ENCODE measurements at places on chromosomes 5 and 9.

GRCh38 chr5:167949435-167949834 lies 342.0 kb upstream of the WWC1 start:
- H3K36me3 ChIP-seq, result no peaks in the 10 kb centered on the region
- no peaks in the 10 kb centered on the region for H3K27me3 ChIP-seq
- no peak overlapping the region for H3K27ac ChIP-seq
- H3K4me1 ChIP-seq, result peaks cover 18% of the 10 kb centered on the region
- no peak overlapping the region for H3K4me3 ChIP-seq

GRCh38 chr5:146523698-146524097 lies 7.7 kb upstream of the GPR151 start:
- no peaks in the 10 kb centered on the region for H3K4me1 ChIP-seq
- no peaks in the 10 kb centered on the region for H3K27me3 ChIP-seq
- no peak overlapping the region for H3K27ac ChIP-seq
- no peak overlapping the region for H3K4me3 ChIP-seq

GRCh38 chr5:10627160-10627701 lies 63.4 kb downstream of the ANKRD33B start:
- no peaks in the 10 kb centered on the region for H3K27me3 ChIP-seq
- H3K4me1 ChIP-seq, result peaks cover 4% of the 10 kb centered on the region
- H3K4me3 ChIP-seq, result peak overlapping the region; percentile 26
- peak overlapping the region; percentile 44 for H3K27ac ChIP-seq

- no peak for DNase-seq
- no peak overlapping the region for H3K27ac ChIP-seq
- no peaks in the 10 kb centered on the region for H3K27me3 ChIP-seq
- H3K4me1 ChIP-seq, result no peaks in the 10 kb centered on the region
Measured at GRCh38 chr9:136147890-136148714, 29.4 kb upstream of the TMEM250 start.

GRCh38 chr5:159010661-159011442 lies 88.9 kb downstream of the EBF1 start:
- H3K36me3 ChIP-seq, result no peaks in the 10 kb centered on the region
- no peaks in the 10 kb centered on the region for H3K27me3 ChIP-seq
- DNase-seq, result no peak
- H3K4me1 ChIP-seq, result no peaks in the 10 kb centered on the region
- peak overlapping the region; percentile 10 for H3K4me3 ChIP-seq

DNA sequence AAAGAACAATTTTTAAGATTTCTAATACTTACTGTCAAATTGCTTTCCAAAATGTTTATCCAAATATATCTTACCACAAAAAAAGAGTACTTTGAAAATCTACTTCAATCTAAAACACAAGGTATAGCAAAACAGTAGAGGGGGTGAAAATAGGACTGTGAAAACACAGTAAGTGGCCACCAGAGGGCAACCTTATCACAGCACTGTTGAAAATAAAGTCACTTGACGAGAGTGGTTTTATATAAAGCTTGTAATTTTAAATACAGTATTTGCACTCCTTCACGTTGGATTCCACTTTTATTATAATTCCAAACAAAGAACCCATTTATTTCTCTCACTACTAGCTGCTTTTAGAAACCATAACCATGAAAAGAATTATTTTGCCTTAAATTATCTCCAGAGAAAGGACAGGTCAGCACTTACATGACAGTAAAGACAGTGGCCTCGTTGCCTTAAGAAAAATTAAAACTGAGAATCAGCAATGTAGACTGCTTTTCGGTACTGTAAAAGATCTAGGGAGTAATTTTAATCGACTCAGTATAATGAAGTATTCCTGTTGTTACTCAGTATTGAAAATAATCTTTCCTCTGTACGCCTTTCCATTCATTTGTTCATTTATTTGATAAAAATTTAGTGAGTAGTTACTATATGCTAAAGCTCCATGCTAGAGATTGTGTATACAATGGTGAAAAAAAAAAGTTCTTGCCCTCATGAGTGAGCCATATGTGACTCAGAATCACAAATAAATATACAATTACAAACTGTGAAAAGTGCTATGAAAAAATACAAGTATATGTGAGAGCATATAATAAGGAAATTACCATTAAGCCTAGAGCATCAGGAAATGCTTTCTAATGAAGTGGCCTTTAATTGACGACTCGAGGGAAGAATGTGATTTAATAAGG lies 40.0 kb upstream of the CDK5RAP2 start:
- DNase-seq, result peak; percentile 33

DNA sequence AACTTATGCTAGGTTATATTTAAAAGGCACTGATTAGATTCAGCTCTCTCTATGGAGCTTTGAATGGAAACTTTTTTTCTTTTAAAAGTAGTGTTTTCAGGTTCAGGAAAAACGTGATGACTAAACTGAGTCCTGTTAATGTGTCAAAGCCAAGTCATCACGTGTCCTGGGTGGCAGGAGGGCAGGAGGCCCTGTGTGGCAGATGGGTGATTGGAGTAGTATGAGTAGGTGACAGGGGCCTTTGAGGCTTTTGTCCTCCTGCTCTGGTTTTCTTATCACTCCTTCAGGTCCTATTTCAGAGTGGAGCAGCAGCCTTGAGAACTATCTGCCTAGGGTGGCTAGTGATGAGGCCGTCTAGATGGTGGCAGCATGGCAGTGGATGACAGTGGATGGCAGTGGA lies 17.7 kb upstream of the CARTPT start:
- no peak overlapping the region for H3K27ac ChIP-seq
- no peaks in the 10 kb centered on the region for H3K4me1 ChIP-seq
- H3K36me3 ChIP-seq, result no peaks in the 10 kb centered on the region
- H3K4me3 ChIP-seq, result no peak overlapping the region
